ENCODE measurements at places on chromosomes 2 and 18. TPM values are rescaled to one million over a fixed set of nuclear protein-coding genes. Genes with fewer than 3 reads are reported as not detected.

- H3K27me3 ChIP-seq = peaks cover 9% of the 10 kb centered on the region
- H3K36me3 ChIP-seq = no peaks in the 10 kb centered on the region
- no peak for DNase-seq
- H3K4me3 ChIP-seq = no peak overlapping the region
- no peaks in the 10 kb centered on the region for H3K4me1 ChIP-seq
Observed at GRCh38 chr18:25175558-25176517, 176.1 kb downstream of the ZNF521 start.

DNA sequence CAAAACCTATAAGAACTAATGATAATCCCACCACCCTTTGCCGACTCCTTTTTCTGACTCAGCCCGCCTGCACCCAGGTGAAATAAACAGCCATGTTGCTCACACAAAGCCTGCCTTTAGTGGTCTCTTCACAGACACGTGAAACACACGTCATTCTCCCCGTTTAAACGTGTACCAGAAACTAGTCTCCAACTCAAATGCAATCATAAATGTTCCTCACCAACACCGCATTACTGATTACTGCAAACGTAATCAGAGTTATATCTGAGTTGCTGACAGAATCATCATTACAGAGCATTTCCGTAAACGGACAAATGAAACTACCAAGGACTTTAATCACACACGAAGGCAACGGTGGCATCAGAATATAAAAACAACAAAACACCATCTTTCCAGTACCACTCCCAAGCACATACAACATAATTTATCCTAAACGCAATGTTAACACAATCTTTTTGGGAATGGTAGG is 1.9 kb downstream of the CLK1 start:
- H3K27me3 ChIP-seq = no peaks in the 10 kb centered on the region
- peak overlapping the region; percentile 27 for H3K27ac ChIP-seq
- H3K4me1 ChIP-seq = peaks cover 23% of the 10 kb centered on the region
- peaks cover 32% of the 10 kb centered on the region for H3K36me3 ChIP-seq
- H3K4me3 ChIP-seq = peak overlapping the region; percentile 90

DNA sequence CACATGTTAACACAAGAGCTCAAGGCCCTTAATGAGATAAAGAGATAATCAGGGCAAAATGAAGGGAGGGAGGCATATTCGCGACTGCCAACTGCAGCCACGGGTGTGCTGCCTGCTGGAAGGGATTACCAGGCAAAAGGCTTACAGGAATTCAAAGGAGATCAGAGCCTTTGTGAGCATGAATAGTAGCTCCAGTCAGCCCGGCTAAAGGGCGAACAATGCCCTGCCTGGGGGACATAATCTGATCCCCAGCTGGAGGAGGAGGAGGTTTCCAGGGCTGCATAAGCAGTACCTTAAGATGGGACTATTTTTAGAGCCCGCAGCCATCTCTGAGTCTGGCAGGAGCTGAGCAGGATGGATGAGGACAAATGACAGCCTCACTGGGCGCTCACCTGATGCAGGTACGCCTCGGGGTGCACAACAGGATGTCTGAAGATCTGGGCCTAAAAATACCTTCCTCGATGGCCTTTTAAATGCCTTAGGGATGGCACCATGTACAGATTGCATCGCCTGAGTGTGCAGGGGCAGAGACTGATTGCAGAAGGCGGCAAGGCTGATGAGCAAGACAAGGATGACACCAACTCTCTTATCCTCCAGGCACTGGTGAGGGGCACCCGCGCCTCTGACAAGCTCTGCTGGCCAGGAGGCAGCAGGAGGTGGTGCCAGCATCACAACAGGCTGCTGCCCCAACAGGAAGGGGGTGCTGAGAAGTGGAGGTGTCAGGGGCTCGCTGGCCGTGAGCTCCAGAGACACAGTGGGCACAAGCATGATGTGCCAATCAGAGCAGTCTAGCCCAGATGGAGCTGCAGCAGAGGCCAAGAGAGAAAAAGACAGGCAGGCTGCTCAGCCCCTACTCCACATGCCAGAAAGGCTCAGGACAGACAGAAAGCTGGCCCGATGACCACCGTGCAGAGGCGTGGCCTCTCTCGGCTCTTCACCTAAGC is 111.4 kb downstream of the EIPR1 start:
- H3K27me3 ChIP-seq = no peaks in the 10 kb centered on the region
- H3K4me3 ChIP-seq = no peak overlapping the region
- H3K36me3 ChIP-seq = no peaks in the 10 kb centered on the region
- DNase-seq = no peak
- no peaks in the 10 kb centered on the region for H3K4me1 ChIP-seq

DNA sequence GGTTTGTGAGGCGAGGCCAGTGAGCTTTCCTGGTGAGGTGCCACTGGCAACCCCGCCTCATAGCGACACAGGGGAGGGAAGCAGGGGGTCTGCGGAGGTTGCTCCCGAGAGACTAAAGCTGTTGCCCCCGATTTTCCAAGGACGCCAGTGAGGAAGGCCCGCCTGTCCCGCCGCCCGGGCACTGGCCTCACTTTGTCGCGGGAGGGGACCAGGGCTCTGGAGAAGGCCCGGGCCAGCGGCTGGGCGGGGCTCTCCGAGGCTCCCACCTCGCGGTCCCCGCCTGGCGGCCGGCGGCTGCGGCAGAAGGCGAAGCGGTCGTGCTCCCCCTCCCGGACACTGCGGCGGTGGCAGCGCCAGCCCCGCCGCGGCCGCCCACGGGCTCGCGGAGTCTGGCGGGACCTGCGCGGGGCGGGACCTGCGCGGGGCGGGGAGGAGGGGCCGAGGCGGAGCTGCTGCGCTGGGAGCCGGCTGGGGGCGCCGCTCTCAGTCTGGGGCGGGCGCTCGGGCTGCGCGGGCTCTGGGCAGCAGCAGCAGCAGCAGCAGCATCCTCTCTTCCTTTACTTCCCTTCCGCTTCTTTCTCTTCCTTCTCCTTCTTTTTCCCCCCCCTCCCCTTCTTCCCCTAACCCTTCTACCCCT is at the start of gene MAP2:
TSS of gene MAP2 (plus strand) at position 486 of the 637 bp plus-strand sequence. CDS start 229,124 bp downstream, outside the sequence.
- H3K27ac ChIP-seq = peak within 1 kb of the TSS; percentile 2
- H3K27me3 ChIP-seq = no peaks in the 10 kb centered on the region
- DNase-seq = peak; percentile 66
- peak within 1 kb of the TSS; percentile 71 for H3K4me3 ChIP-seq
- no peaks in the 10 kb centered on the region for H3K36me3 ChIP-seq

GRCh38 chr2:188573453-188573852 is 281.8 kb downstream of the GULP1 start:
- no peak overlapping the region for H3K27ac ChIP-seq
- H3K27me3 ChIP-seq = no peaks in the 10 kb centered on the region
- H3K4me1 ChIP-seq = no peaks in the 10 kb centered on the region
- no peak overlapping the region for H3K4me3 ChIP-seq
- H3K36me3 ChIP-seq = peaks cover 4% of the 10 kb centered on the region
- no peak for DNase-seq

Gene CCDC68
- 6.6 TPM for total RNA-seq
